Esophagus squamous epithelium (tissue), 5 donors: ENCODE measurements at places on chromosomes 1 and 21.

- no peak for DNase-seq
Observed at GRCh38 chr1:226664413-226665101, 74.5 kb downstream of the ITPKB start.

GRCh38 chr1:42935971-42936308, 22.7 kb downstream of the SLC2A1 start:
- no peak for DNase-seq

DNA sequence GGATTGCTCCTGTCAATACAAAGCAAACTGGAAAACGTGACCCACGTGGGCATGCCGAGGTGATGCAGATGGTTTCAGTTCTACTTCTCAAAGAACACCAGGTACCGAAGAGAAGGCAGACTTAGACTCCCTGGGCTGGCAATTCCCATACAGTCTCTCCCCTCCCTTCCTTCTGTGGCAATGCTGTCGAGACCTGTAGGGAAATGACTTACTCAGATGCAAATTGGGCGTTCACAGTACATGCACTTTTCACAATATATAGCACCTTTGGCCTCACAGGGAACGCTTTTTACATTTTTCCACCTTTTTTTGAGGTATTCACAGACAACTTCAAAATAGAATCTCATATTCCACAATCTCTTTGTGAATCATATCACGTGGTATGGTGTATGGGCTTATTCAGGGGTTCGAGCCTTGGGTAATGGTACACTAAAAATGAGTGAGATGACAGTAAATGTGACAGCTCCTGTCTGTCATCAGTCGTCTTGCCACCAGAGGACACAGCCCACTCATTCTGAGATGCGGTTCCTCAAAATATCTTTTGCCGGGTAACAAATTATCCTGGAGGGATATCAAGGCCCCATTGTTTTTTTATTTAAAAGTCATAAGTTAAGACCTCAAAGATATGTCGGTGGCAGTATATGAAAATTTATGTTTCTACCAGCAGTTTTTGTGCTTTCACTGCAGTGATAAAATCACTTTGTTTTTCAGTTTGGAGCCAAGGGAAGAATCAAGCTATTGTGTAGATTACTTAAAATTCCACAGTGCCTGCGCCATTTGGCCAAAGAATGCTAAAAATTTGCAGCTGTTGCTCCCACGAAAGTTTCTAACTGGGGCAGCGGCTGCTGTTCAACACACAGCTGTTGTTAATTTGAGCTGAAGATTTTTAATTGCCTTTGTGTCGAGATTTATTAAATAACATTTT, 168.4 kb downstream of the ZZZ3 start:
- DNase-seq = no peak

DNA sequence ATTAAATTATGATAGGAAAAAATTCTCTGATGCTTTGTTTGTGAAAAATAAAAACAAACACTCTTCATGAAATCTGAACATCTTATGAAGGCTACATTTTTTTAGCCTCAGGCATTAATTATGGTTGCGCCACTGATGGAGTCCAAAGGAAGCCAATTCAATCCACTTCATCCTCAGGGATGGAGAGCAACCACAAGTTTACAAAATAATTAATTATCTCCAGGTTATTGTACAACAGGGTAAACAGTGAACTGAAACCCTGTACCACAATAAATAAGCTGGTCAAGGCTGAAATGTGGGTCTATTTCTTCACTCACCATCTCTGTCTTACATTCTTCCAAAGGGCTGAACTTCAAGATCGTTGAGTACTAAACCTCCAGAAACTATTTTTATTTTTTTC, 49.2 kb downstream of the MRPL39 start:
- no peak for DNase-seq

GRCh38 chr1:182811975-182812722, 22.6 kb downstream of the NPL start:
- DNase-seq = no peak

GRCh38 chr1:6727535-6727934, 25.9 kb upstream of the DNAJC11 start:
- DNase-seq = no peak

GRCh38 chr1:202134645-202135172, 9.8 kb downstream of the ARL8A start:
- no peak for DNase-seq

- no peak for DNase-seq
Observed at GRCh38 chr1:236509647-236510401, 14.0 kb upstream of the LGALS8 start.

GRCh38 chr1:4216231-4216630, 316.2 kb upstream of the C1orf174 start:
- no peak for DNase-seq

- no peak for DNase-seq
Observed at GRCh38 chr1:205928317-205928716, 14.9 kb downstream of the SLC26A9 start.

- no peak for DNase-seq
Observed at GRCh38 chr1:15843826-15844572, 3.5 kb upstream of the SPEN start.

DNA sequence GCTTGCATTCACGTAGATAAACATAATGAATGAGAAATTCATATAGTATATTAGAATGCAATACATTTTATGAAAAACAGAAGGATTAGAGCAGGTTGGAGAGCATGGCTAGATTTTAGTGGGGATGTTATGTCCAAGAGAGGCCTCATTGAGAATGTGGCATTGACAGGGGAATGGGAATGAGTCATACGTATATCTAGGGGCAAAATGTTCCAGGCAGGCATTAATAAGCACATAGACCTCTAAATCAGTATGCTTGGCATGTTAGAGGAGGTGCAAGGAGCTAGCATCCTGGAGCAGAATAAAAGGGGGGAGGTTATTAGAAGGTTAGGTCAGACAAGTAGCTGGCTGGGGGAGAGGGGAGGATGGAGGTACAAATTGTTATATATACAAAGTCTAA, 93.0 kb downstream of the USH2A start:
- no peak for DNase-seq

GRCh38 chr1:194026422-194026821, 840.0 kb upstream of the B3GALT2 start:
- no peak for DNase-seq
